COR-L47 (cell line): ENCODE measurements at places on chromosomes 5 and 9.

DNA sequence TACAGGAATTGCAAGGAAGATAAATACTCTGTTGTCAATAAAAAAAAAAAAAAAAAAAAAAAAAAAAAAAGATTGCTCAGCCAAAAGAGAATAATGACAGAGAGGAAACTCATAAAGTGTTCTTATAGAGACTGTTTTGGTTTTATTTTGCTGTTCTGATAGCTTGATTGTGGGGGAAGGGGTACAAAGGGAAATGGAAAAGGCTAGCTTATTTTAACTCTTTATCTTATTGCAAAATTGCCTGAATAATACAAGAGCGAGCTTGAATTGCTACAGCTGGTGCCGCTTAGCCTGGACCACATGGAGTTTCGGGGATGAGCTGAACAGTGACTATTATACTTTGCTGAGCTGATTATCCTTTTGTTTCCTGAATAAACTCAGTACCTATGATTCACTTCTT is 31.0 kb upstream of the SHISAL2B start:
- DNase-seq = peak; percentile 22

- DNase-seq = no peak
Observed at GRCh38 chr9:116596646-116597045, 90.5 kb upstream of the TRIM32 start.

DNA sequence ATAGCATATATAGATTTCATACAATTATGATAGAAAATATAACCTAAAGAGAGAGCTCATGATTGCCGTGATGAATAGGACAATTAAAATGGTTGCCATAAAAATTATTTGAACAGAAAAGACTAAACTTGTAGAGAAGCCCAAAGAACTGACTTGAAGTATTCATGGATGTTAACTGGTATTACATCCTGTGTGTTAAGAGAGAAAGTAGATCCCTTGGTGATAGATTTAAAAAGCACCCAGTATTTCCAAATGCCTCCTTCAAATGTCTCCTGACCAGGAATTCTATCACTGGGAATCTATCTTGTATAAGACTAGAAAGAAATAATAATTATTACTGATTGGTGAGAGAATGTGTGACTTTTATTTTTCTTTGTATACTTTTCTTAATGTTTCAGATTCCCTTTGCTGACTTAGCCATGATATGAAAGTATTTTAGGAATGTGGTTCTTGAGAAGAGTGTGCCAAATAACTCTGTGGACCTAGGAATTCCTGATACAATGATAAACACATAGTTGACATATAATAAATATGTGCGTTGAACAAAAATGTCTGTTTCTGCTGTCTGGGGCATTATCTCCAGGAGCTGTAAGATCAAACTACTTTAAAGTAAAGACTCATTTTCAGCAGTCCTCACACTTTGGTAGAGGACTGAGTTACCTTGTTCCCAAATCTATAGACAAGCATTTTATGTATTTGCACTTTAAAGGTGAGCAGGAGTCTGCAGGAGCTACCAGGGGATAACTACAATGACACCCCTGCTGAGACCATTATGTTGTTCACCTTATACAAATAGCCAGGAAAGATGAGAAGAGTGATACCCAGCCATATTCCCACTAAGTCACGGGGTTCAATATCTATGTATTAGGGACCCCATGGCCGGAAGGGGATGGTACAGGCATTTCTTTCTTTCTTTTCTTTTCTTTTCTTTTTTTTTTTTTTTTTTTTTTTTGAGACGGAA is 211.1 kb upstream of the TLE4 start:
- DNase-seq = peak; percentile 60

- DNase-seq = no peak
Observed at GRCh38 chr5:34831303-34831702, 7.7 kb upstream of the TTC23L start.

GRCh38 chr9:91310037-91310436 is 51.7 kb downstream of the AUH start:
- DNase-seq = no peak

GRCh38 chr9:135907006-135907430 is 328 bp downstream of the CAMSAP1 start:
- no peak for DNase-seq
